Diencephalon (tissue), 1 donor: ENCODE measurements at places on chromosomes 4 and X. TPM values are rescaled to one million over a fixed set of nuclear protein-coding genes. Genes with fewer than 3 reads are reported as not detected.

Gene HEPH
- total RNA-seq = 13.1 TPM

Gene HTN3
- not detected for total RNA-seq

Gene DCAF4L1
- 0.23 TPM for total RNA-seq

Gene CCNA2
- 13.4 TPM for total RNA-seq

Gene PCDH18
- total RNA-seq = 34.4 TPM

Gene FUNDC2
- 29.8 TPM for total RNA-seq

Gene USP53
- total RNA-seq = 21.5 TPM

Gene LEF1
- 26.5 TPM for total RNA-seq

Gene SPATA4
- total RNA-seq = 2.3 TPM

Gene HGFAC
- total RNA-seq = 1.2 TPM

Gene XK
- 11.3 TPM for total RNA-seq

Gene EREG
- total RNA-seq = under 0.01 TPM

Gene TENM3
- total RNA-seq = 113 TPM

Gene FGFBP1
- not detected for total RNA-seq

Gene SYNPO2
- 8.1 TPM for total RNA-seq

Gene FGFBP2
- not detected for total RNA-seq

Gene GAGE13
- total RNA-seq = not detected

Gene BEX4
- total RNA-seq = 126 TPM

Gene MGAT4D
- under 0.01 TPM for total RNA-seq

Gene CSAG3
- total RNA-seq = not detected

Gene ZBTB49
- total RNA-seq = 10.1 TPM

Gene ETNPPL
- 7.2 TPM for total RNA-seq

Gene PCYT1B
- 28.4 TPM for total RNA-seq

Gene FHDC1
- 8.5 TPM for total RNA-seq

Gene F8
- 6.7 TPM for total RNA-seq

Gene FRAS1
- 47.7 TPM for total RNA-seq
